ENCODE measurements at places on chromosomes 2 and 18. TPM values are rescaled to one million over a fixed set of nuclear protein-coding genes. Genes with fewer than 3 reads are reported as not detected.

- DNase-seq, result no peak
Observed at GRCh38 chr2:95166065-95166763, 605 bp downstream of the ZNF2 start.

GRCh38 chr2:12304564-12305171 lies 412.1 kb upstream of the TRIB2 start:
- no peak for DNase-seq

DNA sequence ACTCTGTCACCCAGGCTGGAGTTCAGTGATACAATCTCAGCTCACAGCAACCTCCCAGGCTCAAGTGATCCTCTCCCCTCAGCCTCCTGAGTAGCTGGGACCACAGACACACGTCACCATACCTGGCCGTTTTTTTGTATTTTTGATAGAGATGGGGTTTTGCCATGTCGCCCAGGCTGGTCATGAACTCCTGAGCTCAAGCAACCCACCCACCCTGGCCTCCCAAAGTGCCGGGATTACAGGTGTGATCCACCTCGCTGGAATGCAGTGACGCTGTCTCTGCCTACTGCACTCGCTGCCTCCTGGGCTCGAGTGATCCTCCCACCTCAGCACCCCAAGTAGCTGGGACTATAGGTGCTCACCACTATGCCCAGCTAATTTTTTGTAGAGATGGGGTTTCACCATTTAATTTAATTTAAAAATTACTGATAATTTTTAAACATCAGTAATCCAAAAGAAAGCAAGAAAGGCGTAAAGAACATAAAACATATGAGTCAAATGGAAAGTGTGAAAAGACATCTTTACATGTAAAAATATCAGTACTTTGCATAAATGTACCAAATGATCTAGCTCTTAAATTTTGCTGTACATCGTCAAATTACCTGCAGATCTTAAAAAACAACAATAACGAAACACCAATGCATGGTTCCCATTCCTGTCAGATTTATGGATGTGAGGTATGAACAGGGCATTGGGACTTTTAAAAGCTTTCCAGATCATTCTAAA lies 2.8 kb upstream of the ZNF236 start:
- DNase-seq, result no peak

GRCh38 chr2:59561281-59561680 lies 992.2 kb downstream of the BCL11A start:
- DNase-seq, result no peak

GRCh38 chr2:100632759-100633158 lies 70.0 kb downstream of the PDCL3 start:
- DNase-seq, result no peak

DNA sequence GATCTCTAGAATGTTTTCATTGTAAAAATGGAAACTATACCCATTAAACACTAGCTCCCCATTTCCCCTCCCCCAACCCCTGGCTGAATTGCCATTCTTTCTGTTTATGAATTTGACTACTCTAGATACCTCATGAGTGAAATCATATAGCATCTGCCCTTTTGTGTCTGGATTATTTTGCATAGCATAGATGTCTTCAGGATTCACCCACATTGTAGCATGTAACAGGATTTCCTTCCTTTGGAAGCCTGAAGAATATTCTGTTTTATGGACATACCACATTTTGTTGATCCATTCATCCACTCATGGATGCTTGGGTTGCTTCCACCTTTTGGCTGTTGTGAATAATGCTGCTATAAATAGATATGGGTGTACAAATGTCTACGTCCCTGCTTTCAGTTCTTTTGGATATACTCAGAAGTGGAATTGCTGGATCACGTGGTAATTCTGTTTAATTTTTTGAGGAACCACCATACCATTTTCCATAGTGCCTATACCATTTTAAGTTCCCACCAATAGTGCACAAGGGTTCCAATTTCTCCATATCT lies 7.7 kb upstream of the ASB1 start:
- no peak for DNase-seq

- DNase-seq, result no peak
Observed at GRCh38 chr2:242085941-242086621, 216.6 kb downstream of the RTP5 start.

Gene NOL4
- 0.47 TPM for total RNA-seq

Gene ACVR2A
- total RNA-seq, result 10.3 TPM

Gene UGT1A1
- not detected for total RNA-seq

Gene CNRIP1
- 7.3 TPM for total RNA-seq

Gene STPG4
- not detected for total RNA-seq

All from NCI-H460 (cell line).